Psoas muscle (tissue), 8 donors: ENCODE measurements at places on chromosomes 5 and 9. TPM values are rescaled to one million over a fixed set of nuclear protein-coding genes. Genes with fewer than 3 reads are reported as not detected.

- DNase-seq: no peak
These were observed 26.1 kb downstream of the AP3B1 start for GRCh38 chr5:78268356-78268755.

DNA sequence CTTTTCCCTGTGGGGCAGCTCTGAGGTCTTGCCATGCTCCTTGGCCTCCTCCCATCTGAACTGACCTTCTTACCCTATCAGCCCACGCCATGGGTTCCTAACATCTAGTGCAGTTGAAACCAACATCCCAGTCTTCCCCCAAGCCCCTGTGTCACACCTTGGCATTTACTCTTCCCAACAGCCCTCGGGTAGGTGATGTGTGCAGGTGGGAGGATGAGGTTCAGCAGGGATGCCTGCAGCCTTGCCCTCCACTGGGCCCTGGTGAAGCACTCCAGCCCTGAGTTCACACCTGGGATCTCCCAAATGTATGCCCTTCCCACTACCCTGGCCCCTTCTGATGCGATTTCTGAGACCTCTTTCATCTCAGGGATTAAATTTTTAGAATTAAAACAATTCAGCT is 15.5 kb downstream of the IRX2 start:
- DNase-seq: no peak

GRCh38 chr5:6322163-6322713 is 56.1 kb downstream of the MED10 start:
- no peak for DNase-seq

DNA sequence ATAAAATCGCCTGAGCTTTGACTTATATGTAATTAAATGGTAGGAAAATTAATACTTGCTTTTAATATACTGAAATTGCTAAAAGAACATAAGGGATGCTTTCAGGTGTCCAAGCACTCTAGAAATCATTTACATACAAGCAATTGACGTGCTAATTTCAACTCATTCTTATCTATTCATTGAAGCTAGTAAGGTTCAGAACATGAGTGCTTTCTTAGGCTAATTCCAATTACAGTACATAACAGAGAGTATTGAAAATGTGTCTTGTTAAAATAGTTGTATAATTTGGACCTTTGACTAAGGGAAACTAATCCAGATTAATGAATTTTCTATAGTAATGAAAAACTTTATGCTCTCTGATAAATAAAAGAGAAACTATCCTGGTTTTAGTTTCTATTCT is 1016.4 kb upstream of the TYRP1 start:
- DNase-seq: no peak

BAAT gene
- polyA plus RNA-seq: 0.08 TPM

PHF24 gene
- 0.03 TPM for polyA plus RNA-seq

PCDHA12 gene
- not detected for polyA plus RNA-seq
